Tibial nerve (tissue), 4 donors: ENCODE measurements at places on chromosomes 2 and 18. TPM values are rescaled to one million over a fixed set of nuclear protein-coding genes. Genes with fewer than 3 reads are reported as not detected.

The HAAO gene
- total RNA-seq, result 9.3 TPM

DNA sequence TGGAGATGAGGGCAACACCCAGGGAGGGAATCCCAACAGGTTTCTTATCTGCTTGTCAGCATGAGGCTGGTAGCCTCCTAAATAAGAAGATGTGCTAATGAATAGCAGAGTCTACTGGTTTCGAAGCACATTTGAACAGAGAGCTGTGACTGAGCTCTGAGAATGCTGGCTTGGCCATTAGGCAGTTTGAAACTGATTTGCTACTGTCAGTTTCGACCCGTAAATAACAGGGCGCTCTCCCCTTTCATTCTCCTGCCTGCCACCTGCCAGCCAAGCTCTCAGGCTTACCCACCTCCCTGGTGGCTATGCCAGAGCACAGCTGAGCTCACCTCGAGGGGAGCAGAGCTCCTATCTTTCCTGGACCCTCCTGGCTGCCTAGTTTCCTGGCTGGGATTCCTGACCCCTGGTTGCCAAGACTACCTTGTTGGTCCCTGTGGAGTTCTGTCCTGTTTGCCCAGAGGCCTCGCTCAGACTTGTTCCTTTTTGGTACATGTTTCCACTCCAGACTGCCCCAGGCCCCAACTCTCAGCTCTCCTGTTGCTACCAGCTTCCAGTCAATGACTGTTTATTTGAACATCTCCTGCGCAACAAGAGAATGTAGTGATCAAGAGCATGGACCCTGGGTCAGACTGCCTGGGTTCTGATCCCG lies 102.3 kb upstream of the ALPP start:
- no peak for DNase-seq

DNA sequence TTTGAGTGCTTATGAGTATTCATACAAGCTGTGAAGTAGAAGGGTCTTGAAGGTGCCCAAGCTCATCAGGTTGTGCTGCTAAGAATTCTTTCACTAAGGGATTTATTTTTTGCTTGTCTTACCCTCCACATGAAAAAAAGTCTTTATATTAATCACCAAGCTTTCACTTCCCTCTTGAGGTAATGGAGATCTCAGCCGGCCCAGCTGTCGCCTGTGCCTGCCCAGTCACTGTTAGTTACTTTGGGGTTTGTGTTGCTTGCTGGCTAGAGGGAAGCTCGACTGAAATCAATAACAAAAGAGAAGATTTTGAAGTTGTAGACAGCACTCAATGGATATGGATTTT lies 21.9 kb downstream of the MC2R start:
- DNase-seq, result no peak

- peak; percentile 53 for DNase-seq
These were observed 790 bp upstream of the ACAA2 start for GRCh38 chr18:49814147-49814499.

GRCh38 chr2:134124047-134124753 lies 129.7 kb upstream of the MGAT5 start:
- DNase-seq, result no peak

DNA sequence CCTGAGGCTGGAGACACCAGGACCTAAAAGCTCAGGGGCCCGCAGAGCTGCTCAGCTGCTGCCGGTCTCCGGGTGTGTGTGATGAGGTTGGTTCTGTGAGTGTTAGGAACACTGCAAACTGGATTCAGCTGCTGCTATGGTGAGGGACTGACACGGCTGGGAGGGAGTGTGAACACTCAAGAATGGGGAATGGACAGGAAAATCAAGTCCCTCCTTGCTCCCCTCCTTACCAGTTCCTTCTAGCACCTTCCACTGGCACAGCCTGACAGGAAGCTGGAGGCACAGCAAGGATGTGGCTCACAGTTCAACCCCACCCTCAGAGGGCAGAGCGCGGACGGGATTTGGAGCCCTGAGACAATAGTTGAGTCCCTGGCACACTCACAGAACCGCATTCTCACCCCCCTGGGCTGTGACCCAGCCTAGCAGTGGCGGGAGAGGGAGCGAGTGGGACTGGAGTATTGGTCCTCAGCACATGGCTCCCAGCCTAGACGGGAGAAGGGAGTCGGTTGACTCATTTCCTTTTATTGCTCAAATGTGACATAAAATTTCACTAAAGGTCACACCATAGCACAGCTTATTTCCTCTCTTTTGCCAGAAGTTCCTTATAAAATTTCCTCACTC lies 42.5 kb downstream of the LRRC30 start:
- peak; percentile 20 for DNase-seq

DNA sequence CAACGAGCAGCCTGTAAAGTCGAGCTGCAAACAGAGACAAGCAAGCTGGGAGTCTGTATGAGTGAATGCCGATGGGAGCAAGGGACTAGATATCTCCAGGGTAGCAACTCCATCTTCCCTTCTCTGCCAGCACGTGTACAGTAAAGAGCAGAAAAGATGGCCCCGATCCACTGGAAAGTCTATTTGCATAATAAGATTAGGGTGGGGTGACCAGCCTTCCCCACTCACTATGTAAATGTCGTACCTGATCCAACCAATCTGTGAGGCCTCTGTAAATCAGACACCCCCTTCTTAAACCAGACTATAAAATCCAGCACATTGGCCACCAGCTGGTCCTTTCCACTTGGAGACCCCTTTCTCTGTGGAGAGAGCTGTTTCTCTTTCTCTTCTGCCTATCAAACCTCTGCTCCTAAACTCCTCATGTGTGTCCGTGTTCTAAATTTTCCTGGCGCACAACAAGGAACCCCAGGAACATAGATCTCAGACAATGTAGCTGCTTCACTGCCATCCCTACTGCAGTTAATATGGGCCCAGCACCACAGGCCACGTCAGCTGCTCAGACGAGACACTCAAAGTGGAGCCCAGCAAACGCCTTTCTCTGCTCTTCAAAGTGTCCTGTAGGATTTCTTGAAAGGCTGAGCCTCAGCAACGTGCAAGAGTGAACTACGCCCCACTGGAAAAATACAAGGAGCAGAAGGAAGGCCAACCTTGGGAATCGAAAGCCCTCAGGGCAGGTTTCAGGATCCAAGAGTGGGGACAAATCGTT lies 26.1 kb downstream of the DIPK1C start:
- no peak for DNase-seq

GRCh38 chr2:16241166-16242160 lies 301.1 kb downstream of the MYCN start:
- no peak for DNase-seq

DNA sequence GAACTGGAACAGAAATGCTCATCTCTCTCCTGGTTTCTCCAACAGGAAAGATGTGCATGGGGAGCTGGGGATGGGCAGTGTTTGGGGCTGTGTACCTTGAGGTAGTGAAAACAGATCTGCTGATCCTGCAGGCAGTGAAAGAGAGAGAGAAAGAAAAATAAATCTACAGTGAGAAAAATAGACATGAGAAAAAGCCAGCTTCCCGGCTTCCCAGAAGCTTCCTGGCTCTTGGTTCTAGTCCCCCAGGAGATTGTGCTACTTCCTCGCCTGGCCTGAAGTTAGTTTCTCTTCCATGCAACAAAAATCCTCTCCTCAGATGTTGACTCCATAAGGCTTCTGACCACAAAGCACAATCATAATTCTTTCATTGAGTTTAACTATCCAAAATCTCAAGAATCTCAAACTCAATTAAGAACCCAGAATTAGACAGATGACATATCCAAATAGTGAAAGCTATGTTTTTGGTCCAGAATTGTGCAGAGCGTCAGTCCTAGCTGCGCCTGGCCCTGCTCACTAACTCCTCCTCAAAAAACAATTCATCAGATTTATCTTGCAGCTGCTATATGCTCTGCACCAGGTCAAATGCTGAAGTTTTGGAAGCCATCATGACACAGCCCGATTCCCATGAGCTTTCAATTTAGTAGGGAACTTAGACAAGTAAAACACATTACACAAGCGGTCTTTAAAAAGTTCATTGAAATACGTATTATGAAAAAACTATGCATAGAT lies 20.1 kb upstream of the NAB1 start:
- DNase-seq, result no peak
